IMR-90 (cell line): ENCODE measurements at places on chromosomes 13 and 19. TPM values are rescaled to one million over a fixed set of nuclear protein-coding genes. Genes with fewer than 3 reads are reported as not detected.

DNA sequence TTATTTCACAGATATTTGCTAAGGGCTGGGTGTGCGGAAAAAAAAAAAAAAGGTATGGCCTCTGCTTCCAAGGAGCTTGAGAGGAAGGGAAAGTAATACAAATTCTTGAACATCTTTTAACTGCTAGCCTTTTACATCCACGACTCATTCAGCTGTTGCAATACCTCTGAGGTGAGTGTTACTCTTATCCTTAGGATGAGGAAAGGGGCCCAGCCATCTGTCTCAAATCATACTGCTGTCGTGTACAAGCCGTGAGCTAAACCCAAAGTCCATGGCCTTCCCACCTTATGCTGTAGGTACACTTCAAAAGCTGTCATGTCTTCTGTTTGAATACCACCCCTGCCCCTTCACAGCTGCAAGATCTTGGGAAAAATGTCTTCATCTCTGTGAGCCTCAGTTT lies 146.8 kb downstream of the KCNRG start:
- peak; percentile 44 for DNase-seq

DNA sequence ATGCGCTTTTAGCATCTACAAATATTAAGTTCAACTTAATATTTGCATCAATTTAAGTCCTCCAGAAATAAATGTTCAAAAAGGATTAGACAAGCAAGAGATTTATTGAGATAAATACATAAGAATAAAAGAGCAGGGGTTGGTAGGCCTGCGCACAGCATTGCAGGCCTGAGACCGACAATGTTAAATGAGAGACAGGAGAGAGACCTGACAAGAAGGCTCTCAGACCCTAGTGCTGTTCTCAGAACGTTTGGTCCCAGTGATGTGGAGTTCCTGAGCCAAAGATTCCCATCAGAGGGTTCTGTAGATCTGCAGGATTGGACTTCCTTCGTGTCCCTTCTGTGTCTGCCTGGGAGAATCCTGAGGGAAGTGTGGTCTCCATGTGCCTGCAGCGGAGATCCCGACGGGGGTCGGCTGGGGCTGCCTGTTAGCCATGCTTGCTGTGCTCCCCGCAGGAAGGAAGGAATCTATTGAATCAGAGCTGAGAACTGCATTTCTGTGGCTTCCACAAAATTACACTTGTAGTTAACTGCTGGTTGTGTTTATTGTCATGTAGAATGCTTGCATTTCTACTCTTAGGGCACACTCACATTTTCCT lies 369.9 kb upstream of the SLC10A2 start:
- DNase-seq: no peak

GRCh38 chr13:113483504-113484293 lies 6.8 kb downstream of the DCUN1D2 start:
- no peak for DNase-seq

GRCh38 chr19:16037424-16038195 lies 38.7 kb upstream of the TPM4 start:
- DNase-seq: no peak

GRCh38 chr13:49828453-49828852 lies 36.0 kb upstream of the KPNA3 start:
- no peak for DNase-seq

DNA sequence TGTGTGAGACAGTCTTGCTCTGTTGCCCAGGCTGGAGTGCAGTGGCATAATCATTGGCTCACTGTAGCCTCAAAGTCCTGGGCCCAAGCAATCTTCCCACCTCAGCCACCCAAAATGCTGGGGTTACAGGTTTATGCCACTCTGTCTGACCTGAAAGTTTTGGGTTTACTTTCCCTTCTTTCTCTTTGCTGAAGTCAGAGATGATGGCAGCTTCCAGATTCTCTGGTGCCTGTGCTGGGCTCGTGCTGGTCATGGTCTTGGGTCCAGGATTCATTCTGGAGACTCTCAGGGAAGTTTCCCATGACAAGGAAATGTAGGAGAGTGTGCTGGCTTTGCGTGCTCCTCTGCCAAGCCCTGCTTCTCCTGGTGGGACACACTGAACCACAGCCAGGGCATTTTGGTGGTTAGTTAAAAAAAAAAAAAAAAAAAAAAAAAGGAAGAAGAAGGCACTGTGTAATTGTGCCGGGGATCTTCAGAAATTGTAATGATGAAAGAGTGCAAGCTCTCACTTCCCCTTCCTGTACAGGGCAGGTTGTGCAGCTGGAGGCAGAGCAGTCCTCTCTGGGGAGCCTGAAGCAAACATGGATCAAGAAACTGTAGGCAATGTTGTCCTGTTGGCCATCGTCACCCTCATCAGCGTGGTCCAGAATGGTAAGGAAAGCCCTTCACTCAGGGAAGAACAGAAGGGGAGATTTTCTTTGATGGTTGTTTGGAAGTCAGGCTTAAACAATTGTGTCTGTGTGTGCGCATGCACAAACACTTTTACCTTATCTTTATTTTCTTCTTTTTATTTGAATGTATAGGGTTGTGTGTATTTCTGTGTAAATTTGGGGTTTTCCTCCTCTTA lies at the start of gene ALOX5AP:
TSS of gene ALOX5AP (plus strand) at position 519 of the 847 bp plus-strand sequence. CDS start at position 582, 63 bp downstream.
- DNase-seq: no peak

DNA sequence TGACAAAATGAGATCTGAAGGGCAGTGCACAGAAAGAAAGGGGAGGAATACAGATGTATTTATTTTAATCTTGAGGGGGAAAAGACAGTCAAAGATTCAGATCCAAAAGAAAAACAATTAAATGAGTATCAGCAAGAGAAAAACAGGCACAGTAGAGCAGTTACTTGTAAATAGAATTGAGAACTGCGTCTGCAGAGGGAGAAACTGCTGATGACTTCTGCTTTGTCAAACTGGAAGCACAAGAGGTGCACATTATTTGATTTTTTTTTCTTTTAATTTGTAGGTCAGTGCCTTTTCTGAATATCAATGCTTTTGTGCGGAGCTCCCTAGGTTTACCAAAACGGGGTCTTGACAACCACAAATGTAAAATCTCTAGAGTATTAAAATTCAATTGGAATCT lies 37.3 kb downstream of the EFNB2 start:
- DNase-seq: no peak

DNA sequence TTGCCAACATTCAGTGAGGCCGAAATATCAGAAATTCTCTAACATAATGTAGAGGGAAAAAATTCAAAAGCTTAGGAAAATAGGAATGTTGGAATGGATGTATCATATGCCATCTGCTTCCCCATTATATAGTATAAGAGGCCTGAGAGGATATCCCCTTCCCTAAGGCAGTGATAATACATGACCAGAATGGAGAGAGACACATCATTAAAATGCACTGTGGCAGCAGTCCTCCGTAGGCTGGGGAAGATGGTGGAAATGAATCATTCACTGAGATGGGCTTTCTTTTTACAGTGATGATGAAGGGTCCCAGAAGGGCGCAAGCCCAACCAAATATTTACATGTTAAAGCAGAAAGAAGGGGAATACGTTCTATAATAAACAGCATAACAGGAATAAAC lies 799.1 kb upstream of the SPRY2 start:
- no peak for DNase-seq

DNA sequence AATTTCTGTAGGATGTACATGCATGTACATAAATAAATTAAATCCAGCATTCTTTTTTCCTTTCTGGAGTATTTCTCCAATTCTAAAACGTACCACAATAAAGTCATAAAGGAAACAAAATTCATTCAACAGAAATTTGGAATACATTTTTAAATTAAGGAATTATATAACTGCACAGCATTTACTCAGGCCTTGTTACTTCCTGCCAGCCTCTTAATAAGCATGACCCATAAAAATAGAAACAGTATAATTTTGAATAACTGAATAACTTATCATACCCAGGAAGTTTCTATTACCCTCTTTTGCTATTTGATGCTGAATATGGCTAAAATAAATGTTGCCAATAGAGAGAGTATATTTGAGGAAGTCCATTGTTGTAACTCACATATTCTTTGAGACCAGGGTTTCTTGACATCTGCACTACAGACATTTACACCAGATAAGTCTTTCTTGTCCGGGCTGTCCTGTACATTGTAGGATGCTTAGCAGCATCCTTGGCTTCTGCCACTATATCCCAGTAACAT lies 178.2 kb downstream of the KLF12 start:
- no peak for DNase-seq

- no peak for DNase-seq
Measured at GRCh38 chr19:1630012-1630411, 22.4 kb downstream of the TCF3 start.

- no peak for DNase-seq
Measured at GRCh38 chr19:33197591-33198000, 3.5 kb downstream of the LRP3 start.

- DNase-seq: peak; percentile 52
Measured at GRCh38 chr19:34120846-34121639, 51.3 kb upstream of the LSM14A start.

- DNase-seq: no peak
Measured at GRCh38 chr13:95226932-95227695, 74.1 kb downstream of the ABCC4 start.

GRCh38 chr13:24141333-24141910 lies 19.1 kb upstream of the SPATA13 start:
- peak; percentile 33 for DNase-seq

DNA sequence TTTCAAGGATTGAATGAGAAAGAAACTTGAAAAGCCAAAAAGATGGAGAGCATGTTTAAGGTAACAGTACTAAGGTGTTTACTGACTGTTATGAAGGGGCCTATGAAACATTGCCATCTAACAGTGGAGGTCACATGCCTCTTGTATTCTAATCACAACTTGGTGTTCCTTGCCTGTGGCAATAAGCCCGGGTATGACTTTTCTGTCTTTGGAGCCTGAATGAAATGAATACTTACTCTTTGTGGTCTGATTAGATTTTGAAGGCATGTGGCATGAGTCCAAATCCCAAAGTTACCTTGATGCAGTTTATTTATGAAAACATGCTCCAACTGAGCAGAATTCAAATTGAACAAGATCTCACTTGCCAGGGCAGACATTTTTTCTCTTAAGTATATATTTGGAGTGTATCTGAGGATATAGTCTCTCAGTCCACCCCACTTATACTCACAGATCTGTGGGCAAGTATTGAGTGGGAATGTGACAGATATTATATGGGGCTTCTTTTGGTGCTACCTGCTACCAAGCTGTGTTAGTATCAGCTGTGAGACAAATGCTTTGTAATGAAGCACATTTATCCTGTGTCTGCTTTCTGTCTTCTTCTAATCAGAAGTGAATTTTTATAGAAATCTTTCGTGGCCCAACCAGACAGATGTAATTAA lies 67.5 kb downstream of the B3GLCT start:
- DNase-seq: no peak

GRCh38 chr13:35388441-35389355 lies 87.8 kb downstream of the MAB21L1 start:
- DNase-seq: peak; percentile 3

DNA sequence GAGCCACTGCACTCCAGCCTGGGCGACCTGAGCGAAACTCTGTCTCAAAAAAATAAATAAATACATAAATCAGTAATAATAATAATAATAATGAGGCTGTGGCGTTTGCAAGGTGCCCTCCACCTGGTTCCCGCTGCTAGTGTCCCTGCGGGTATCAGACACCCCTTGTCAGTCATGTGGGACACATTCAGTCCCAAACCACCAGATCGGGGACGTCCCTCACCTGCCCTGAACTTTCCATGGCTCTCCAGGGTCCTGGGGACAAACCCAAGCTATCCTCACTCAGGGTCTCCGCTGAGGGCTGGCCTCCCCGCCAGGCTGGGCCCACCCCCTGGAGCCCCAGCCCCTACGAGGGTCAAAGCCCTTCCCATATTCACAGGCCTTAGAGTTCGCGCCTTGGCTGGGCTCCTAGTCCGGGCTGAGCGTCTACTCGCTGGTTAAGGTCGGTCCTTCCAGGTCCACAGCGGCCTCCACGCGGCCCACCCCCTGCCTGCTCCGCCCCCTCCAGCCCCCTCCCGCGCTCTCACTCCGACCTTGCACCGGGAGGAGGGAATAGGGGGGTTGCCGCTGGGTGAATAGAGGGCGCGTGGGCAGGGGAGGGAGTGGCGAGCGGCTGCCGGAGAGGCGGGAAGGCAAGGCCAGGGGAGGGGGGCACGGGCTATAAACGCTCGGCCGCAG lies 349 bp upstream of the KISS1R start:
- no peak for DNase-seq

DNA sequence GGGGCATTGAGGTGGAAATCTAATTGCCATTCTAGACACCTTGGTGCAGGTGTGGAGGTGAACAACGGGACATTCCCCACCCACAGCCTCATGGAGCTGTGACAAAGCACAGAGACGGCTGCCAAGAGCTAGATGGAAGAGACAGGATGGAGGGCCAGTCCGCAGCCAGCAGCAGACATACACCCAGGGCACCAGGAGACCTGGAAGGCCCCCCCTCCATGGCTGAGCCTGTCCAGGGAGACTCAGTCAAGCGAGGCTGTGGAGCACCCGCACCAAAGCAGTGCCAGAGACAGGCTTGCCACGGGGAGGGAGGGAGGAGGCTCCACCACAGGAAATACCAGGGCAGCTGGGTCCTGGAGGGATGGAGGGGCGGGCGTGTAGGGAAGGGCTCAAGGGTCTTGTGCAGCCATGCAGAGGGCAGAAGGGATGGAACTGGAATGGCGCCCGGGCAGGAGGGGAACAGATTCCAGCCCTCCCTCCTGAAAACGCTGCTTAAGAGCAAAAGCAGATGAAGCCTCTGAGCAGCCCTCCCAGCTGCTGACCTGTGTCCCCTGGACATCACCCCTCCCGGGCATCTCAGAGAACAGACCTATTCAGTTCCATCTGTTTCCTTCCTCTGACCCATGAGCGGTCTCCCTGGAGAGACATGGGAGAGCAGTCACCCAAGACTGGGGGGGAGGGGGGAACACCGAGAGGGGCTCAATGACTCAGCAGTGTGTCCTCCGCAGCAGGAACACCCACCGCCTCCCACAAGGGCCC lies 14.4 kb downstream of the EPS15L1 start:
- peak; percentile 26 for DNase-seq

- DNase-seq: peak; percentile 78
Measured at GRCh38 chr19:41144403-41144802, 30.2 kb downstream of the CYP2F1 start.

- DNase-seq: peak; percentile 27
Measured at GRCh38 chr19:38321646-38322196, 2.1 kb downstream of the KCNK6 start.

C5AR1 gene
- under 0.01 TPM in 1 of 2 replicates, not detected in the other for total RNA-seq

AZU1 gene
- total RNA-seq: not detected in 2 replicates

IFI30 gene
- total RNA-seq: 1.1 and 2.3 TPM in 2 replicates

PCDH17 gene
- total RNA-seq: under 0.01 TPM in 1 of 2 replicates, not detected in the other

CRLF1 gene
- total RNA-seq: 0.18 and 0.28 TPM in 2 replicates

ZNF536 gene
- not detected in 2 replicates for total RNA-seq

GPX4 gene
- total RNA-seq: 357 and 415 TPM in 2 replicates

ZNF181 gene
- 7.5 and 11.1 TPM in 2 replicates for total RNA-seq

C13orf42 gene
- total RNA-seq: not detected in 2 replicates

MIA gene
- not detected in 2 replicates for total RNA-seq

IL12RB1 gene
- total RNA-seq: not detected in 2 replicates

SHFL gene
- total RNA-seq: 9.0 and 10.0 TPM in 2 replicates

CYSLTR2 gene
- not detected in 2 replicates for total RNA-seq
